ENCODE measurements at places on chromosomes 5 and 9. TPM values are rescaled to one million over a fixed set of nuclear protein-coding genes. Genes with fewer than 3 reads are reported as not detected.

DNA sequence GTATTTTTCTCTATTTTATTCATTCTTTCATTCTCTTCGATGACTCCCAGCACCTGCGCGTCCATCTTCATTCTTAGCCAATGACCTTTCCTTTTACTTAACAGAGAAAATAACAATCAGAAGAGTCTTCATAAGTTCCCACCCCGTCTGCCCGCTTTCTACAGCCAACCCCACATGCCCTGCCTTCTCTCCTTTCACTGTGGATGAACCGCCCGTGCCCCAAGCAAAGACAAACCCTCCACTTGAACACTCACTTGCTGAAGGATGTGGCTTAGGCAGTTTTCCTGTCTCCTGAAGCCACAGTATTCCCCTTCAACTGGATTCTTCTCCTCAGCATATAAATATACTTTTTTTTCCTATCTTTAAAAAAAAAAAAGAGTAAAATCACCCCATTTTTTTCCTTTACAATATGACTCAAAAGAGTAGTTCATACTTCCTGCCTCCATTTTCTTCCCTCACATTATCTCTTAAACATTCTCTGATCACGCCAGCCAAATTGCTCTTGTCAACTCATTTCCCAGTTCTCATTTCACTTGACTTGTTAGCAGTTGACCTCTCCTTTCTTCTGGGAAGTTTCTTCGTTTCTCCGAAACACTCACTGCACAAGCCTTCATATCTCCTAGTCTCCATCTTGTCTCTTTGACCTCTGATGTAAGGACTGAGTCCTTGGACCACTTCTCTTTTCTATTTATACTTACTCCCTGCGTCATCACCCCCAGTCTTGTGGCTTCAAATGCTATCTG, 11.1 kb downstream of the NIPSNAP3B start:
- H3K36me3 ChIP-seq, result no peaks in the 10 kb centered on the region
- H3K4me3 ChIP-seq, result no peak overlapping the region
- no peaks in the 10 kb centered on the region for H3K4me1 ChIP-seq
- no peak overlapping the region for H3K27ac ChIP-seq

DNA sequence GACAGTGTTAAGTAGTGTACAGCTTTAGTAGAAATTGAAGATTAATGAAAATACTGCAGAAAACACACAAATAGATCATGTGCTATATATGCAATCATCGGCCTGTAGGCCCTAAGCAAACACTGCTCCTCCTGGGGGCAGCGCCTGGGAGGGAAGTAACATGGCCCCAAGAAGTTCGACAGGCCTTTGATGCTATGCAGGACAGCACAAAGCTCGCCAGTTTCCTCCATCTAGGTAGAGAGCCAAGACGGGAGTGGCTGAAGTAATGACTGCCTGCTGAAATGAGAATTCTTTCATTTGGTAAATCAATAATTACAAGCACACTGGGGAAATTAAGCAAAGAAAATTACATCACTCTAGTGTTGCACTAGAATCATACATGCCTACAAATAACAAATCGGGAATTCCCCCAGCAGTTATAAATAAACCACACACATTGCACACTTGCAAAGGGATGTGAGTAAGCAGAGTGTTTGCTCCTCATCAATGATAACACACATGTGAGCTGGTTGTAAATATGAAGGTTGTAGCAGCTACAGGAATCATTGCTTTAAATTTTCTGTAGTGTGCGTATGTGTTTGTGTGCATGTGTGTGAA, 219.9 kb upstream of the NFIL3 start:
- peaks cover 11% of the 10 kb centered on the region for H3K27me3 ChIP-seq
- no peaks in the 10 kb centered on the region for H3K4me1 ChIP-seq
- H3K36me3 ChIP-seq, result no peaks in the 10 kb centered on the region
- H3K27ac ChIP-seq, result no peak overlapping the region

DNA sequence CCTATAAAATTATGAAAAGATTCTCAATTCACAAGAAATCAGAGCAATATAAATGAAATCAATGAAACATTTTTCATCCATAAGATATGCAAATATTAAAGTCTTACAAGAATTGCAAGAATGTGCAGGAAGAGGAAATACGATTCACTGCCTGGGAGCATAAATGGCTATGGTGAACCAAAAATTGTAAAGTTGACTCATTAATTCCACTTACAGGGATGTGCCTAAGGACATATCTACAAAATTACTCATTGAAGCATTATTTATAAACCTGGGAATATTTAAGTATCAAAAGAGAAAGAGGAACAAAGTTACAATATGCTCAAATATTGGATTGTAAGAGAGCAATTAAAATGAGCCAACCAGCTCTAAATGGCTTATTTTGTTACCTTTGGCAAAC, 6.9 kb upstream of the NIPSNAP3A start:
- H3K4me1 ChIP-seq, result no peaks in the 10 kb centered on the region
- H3K27me3 ChIP-seq, result no peaks in the 10 kb centered on the region
- no peak overlapping the region for H3K4me3 ChIP-seq
- no peak overlapping the region for H3K27ac ChIP-seq
- no peaks in the 10 kb centered on the region for H3K36me3 ChIP-seq

GRCh38 chr5:119458911-119459632, 6.8 kb downstream of the HSD17B4 start:
- peaks cover 7% of the 10 kb centered on the region for H3K4me1 ChIP-seq
- no peaks in the 10 kb centered on the region for H3K27me3 ChIP-seq
- no peak overlapping the region for H3K4me3 ChIP-seq

GRCh38 chr9:12975496-12975895, 200.7 kb downstream of the LURAP1L start:
- H3K36me3 ChIP-seq, result no peaks in the 10 kb centered on the region
- H3K27me3 ChIP-seq, result no peaks in the 10 kb centered on the region
- H3K4me3 ChIP-seq, result no peak overlapping the region
- no peaks in the 10 kb centered on the region for H3K4me1 ChIP-seq
- H3K27ac ChIP-seq, result no peak overlapping the region
- no peak for DNase-seq

GRCh38 chr5:62631909-62632580, 53.4 kb downstream of the LRRC70 start:
- H3K27ac ChIP-seq, result no peak overlapping the region
- H3K4me3 ChIP-seq, result no peak overlapping the region
- H3K27me3 ChIP-seq, result no peaks in the 10 kb centered on the region

- DNase-seq, result no peak
- H3K4me3 ChIP-seq, result no peak overlapping the region
- H3K4me1 ChIP-seq, result no peaks in the 10 kb centered on the region
- no peaks in the 10 kb centered on the region for H3K27me3 ChIP-seq
- peaks cover 6% of the 10 kb centered on the region for H3K36me3 ChIP-seq
Measured at GRCh38 chr9:129053020-129053419, 16.6 kb downstream of the MIGA2 start.

Gene KYAT1
- total RNA-seq, result 15.9 TPM

Gene PCSK5
- 2.1 TPM for total RNA-seq

Gene ZNF454
- not detected for total RNA-seq

Gene RASGRF2
- 7.6 TPM for total RNA-seq

Gene QRFP
- not detected for total RNA-seq
